SK-MEL-5 (cell line): ENCODE measurements at places on chromosomes 1 and 21.
A peak's percentile ranks its signal among the peaks of the same experiment; 100 is the strongest.

DNA sequence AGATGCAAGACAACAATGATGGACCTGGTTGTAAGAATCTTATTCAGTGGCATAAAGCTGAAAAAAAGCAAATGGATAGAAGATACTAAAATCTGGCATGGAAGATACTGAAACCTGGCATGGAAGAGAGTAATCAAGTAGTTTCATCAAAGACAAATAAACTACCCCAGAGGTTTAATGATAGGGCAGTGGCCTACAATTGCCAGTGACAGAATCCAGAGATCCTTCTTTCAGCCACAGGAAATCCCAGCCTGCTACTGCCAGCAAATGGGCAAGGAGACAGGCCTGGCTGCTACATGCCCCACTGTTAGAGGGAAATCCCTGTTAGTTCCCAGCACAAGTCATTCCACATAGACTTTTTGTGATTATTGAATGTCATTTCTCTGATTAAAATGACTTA, 409.4 kb downstream of the VAV3 start:
- DNase-seq: no peak

DNA sequence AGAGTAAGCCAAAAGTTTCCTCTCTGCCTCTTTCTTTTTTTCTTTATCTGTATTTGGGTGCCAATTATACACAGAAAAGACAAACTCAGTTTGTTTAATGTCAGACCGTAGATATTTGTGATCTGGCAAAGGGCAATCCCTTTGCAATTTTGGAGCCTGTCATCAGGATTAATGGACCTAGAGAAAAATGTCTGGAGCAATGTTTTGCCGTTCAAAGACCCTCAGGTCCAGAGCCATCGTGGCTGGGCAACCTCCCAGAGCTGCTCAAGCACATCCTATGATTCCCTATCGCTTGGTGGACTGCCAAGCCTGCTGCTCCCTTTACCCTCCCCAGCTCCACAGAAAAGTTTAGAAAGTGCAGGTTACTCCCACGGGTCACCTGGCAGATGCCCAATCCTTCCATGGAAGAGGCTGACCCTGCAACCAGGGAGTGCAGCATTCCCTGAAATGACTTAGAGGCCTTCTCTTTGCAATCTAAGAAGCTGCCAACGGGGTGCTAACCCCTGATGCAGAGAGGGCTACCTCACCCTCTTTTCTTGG, 112.5 kb upstream of the NGF start:
- DNase-seq: no peak

- no peak for DNase-seq
Observed at GRCh38 chr1:200207711-200208126, 180.2 kb downstream of the NR5A2 start.

DNA sequence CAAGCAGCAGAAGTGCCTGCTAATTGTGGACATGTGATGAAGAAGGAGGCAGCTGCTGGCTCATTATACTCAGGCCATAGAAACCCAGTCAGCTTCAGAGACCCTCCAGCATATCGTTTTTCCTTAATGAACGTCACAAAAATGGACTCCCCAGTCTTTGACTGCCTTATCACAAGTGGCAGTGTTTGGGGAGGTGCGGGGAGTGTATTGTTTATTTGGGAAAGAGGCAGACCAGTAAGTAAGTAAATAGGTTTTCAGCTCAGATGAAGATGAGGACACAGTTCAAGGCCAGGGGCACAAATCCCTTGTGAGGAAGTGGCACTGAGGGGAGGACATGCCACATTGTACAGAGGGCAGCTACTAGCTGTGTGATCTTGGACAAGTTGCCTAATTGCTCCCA, 43.5 kb upstream of the NRDC start:
- no peak for DNase-seq

DNA sequence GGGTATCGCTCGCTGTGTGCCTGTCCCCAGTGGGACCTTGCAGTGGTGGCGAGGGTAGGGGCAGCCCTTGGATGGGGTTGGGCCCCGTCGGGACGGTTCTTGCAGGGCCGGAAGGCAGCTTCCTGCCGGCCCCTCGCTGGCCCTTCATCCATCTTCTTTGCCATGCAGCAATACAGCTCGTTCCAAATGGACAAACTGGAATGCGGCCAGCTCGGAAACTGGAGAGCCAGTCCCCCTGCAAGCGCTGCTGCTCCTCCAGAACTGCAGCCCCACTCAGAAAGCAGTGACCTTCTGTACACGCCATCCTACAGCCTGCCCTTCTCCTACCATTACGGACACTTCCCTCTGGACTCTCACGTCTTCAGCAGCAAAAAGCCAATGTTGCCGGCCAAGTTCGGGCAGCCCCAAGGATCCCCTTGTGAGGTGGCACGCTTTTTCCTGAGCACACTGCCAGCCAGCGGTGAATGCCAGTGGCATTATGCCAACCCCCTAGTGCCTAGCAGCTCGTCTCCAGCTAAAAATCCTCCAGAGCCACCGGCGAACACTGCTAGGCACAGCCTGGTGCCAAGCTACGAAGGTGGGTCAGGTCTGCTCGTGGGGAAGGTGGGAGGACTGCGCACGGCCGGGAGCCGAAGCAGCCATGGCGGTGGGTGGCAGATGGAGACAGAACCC, 45.8 kb downstream of the SIM2 start:
- no peak for DNase-seq

GRCh38 chr21:34020005-34020847, 53.2 kb upstream of the MRPS6 start:
- no peak for DNase-seq

DNA sequence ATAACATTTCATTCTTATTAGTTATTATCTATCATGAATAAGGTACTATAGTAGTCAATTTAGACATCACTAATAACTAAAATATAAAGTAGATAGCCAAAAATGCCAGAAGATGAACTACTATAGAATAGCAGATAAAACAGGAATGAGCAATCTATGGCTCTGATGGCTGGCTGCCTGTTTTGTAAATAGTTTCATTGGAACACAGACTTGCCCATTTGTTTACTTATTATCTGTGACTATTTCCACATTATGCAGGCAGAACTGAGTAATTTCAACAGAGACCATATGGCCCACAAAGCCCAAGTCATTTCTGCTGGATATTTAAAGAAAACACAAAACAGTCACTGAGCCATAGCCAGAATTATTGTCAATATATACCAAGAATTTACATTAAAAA, 222.1 kb downstream of the COL24A1 start:
- DNase-seq: no peak

DNA sequence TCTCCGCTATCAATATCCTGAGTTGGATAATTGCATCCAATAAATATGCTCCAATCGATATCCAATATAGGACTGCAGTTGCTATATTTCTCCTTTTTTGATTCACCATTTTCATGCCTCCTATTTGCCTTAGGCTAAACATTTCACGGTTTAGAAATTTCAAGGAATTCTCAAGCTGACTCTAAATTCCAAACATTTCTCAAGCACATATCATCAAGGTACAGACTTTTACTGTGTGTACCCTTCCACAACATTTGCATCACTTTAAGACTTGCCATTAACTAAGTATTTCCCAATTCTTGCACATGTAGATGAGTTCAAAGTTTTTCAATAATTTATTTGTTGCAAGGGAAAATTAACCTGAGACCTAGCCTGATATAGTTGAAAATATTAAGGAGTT, 795.2 kb upstream of the TMPRSS15 start:
- no peak for DNase-seq

GRCh38 chr1:181044449-181044966, 10.7 kb downstream of the MR1 start:
- no peak for DNase-seq

- DNase-seq: no peak
Observed at GRCh38 chr1:116991171-116991845, 10.3 kb upstream of the CD101 start.

DNA sequence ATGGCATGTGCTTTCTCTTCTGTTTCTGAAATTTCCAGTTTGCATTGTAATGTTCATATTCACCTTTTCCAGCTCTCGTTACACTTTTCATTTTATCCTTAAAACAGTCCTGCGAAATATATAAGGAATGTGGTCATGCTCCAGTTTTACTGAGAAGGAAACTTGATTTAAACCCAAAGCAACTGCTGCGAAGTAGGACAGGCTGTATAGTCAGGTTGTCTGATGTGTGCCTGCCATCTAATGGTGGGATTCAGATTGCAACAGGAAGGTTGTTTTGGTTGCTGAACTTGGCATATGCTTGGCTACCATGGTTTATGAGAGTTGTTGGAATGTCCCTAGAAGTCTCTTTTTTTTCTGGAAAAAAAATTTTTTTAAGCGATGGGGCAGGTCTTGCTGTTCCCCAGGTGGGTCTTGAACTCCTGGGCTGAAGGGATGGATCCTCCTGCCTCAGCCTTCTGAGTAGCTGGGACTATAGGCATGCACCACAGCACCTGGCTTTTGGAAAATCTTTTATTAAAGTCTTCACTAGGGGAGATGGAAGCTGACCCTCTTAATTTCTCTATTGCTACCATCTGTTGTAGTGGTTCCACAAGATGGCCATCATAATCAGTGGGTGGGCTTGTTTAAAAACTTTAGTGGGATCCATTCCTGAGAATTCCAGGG, 86.9 kb downstream of the UCK2 start:
- DNase-seq: peak; percentile 83

DNA sequence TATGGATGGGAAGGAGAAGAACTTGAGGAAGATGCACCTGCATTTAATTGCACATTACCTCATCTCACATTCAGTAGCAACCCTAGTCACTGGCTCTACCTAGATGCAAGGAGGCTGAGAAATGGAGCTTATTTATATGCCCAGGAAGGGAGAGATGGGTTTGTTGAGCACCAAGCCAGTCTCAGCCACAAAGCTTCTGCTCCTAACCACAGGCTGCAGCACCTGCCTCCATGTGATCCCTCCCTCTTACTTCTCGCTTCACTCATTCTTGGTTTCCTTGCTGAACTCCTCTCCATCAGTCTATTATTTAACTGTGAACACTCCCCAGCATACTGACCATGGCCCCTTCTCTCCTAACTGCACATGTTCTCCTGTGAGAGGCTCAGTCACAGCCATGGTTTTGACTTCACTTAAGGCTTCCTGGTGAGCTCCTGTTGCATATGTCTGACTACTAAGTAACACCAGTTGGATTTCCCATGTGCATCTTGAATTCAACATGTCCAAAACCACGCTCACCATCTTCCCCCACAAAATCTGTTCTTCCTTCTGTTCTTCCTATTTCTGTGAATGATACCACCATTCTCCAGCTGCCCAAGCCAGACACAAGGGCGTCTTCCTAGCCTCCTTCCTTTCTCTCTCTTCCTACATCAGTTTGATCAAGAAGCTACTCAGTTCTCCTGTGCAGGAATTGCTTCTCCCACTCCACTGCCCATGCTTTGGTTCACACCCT, 139.8 kb downstream of the AK5 start:
- no peak for DNase-seq

DNA sequence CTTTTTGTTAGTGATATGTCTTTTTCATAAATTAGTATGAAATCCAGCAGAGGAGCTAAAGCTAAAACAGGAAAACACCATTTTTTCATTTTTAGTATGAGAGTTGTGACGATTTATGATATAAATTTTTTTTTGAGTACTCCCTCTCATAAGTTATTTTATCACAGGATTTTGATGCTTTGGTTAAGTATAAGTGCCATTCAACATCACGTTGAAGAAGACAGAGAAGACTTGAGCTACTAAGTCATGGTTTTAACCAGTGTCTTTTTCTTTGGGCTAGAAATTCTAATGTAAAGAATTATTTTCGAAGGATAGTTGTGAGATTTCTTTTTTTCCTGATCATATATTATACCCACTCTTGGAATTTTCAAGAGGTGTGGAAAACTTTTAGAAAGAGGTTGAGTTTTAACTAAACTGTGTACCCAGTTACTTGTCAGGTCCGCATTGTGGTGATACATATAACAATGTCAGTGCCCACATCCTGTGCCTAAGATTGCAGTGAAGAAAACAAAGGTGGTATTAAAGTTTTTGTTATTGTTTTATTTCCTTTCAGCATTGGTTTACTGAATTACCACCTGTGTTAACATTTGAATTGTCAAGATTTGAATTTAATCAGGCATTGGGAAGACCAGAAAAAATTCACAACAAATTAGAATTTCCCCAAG, 93.8 kb downstream of the USP25 start:
- no peak for DNase-seq

- DNase-seq: no peak
Observed at GRCh38 chr21:46137908-46138307, 17.5 kb downstream of the FTCD start.

GRCh38 chr1:29310616-29311180, 74.4 kb downstream of the PTPRU start:
- no peak for DNase-seq

- no peak for DNase-seq
Observed at GRCh38 chr1:27884006-27884954, 11.9 kb downstream of the THEMIS2 start.

GRCh38 chr1:203166192-203166940, 9.3 kb downstream of the MYBPH start:
- DNase-seq: peak; percentile 45

- DNase-seq: no peak
Observed at GRCh38 chr1:38622197-38622596, 237.4 kb downstream of the RRAGC start.

DNA sequence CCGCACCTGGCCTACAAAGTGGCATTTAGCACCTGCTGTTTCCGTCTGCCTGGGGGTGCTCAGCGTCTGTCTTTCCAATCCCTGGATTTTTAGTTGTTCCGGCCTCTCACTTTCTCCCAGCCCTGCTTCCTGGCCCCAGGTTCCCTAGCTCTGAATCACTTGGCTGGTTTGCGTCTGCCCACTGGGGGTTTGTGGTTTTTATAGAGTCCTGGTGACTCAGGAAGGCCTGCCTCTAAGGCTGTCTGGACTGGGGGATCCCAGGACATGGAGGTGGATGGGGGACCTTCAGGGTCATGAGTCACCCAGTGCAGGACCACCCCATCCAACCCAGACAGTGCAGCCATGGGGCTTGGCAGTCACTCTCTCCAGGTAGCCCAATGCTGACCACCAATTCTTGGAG, 53.5 kb downstream of the MRPL37 start:
- DNase-seq: no peak

DNA sequence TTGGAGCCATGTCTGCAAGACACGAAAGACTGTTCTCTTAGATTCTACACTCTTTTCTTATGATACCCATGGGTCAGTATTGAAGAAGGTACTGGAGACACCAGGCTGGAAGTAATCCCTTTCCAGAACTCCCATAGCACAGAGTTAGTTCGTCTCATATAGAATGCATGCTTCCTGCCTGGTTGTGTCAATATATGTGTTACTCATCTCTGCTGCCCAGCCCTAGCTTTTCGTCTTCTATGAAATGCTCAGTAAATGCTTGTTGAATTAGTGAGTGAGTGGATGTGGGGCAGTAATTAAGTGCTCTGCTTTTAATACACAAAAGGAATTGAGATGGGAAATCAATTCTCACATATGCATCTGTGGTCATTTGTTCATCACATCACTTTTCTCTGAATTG, 32.1 kb downstream of the ADCY10 start:
- no peak for DNase-seq

- no peak for DNase-seq
Observed at GRCh38 chr1:182260516-182260915, 131.1 kb downstream of the GLUL start.

DNA sequence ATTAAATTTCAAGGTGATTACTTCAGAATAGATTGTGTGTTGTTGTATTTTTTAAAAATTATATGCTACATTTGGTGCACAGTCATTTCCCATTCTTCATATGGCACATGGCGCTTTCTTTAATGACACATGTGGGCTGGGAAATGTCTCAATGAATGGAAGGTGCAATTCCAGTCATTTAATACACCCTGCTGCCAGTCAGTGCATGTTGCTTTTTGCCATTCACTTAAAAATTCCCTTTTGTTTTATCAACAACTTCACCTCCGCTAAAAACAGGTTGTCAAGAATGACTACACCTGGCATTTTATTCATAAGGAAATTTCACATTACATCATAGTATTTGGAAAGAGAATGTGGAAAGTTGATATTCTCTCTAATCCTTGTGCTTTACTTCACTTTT, 716.4 kb upstream of the ADAMTS5 start:
- DNase-seq: no peak

GRCh38 chr1:81804312-81804711, 3.6 kb downstream of the ADGRL2 start:
- no peak for DNase-seq
